Thyroid gland (tissue), 4 donors: ENCODE measurements at places on chromosomes 16 and 17. TPM values are rescaled to one million over a fixed set of nuclear protein-coding genes. Genes with fewer than 3 reads are reported as not detected.

Gene DVL2
- total RNA-seq: 68.6 TPM

Gene CA5A
- total RNA-seq: not detected

Gene SEZ6
- total RNA-seq: not detected

Gene FAM171A2
- total RNA-seq: 7.1 TPM

Gene C16orf54
- 0.33 TPM for total RNA-seq

Gene NETO2
- 7.7 TPM for total RNA-seq

Gene EFNB3
- not detected for total RNA-seq

Gene ZNF287
- total RNA-seq: 9.6 TPM

Gene PIGW
- 6.1 TPM for total RNA-seq

Gene LSM12
- total RNA-seq: 45.2 TPM

Gene CACNG5
- total RNA-seq: not detected

Gene AGRP
- total RNA-seq: not detected

Gene OR3A3
- total RNA-seq: not detected

Gene BCO1
- 0.22 TPM for total RNA-seq

Gene ADAD2
- total RNA-seq: 0.24 TPM

Gene RTN4RL1
- 2.8 TPM for total RNA-seq

Gene C17orf107
- total RNA-seq: 1.9 TPM

Gene DCAF7
- 41.4 TPM for total RNA-seq

Gene CCL8
- total RNA-seq: not detected

Gene LMF1
- 97.8 TPM for total RNA-seq

Gene ADGRG3
- total RNA-seq: 14.2 TPM

Gene NME1
- 50.9 TPM for total RNA-seq
